ENCODE measurements at places on chromosomes 4 and X. TPM values are rescaled to one million over a fixed set of nuclear protein-coding genes. Genes with fewer than 3 reads are reported as not detected.

PAGE1 gene
- total RNA-seq = not detected

S100P gene
- total RNA-seq = not detected

PCSK1N gene
- 0.11 TPM for total RNA-seq

ATRX gene
- 67.3 TPM for total RNA-seq

ETDA gene
- total RNA-seq = not detected

TDO2 gene
- not detected for total RNA-seq

SCLT1 gene
- total RNA-seq = 8.1 TPM

P2RY10 gene
- not detected for total RNA-seq

RBMXL3 gene
- not detected for total RNA-seq

All from dermis lymphatic vessel endothelial cell (primary cell).